Bone marrow (tissue), 2 donors: ENCODE measurements at places on chromosomes 7 and 10.
A peak's percentile ranks its signal among the peaks of the same experiment; 100 is the strongest.

- no peak for DNase-seq
These were observed 166.2 kb upstream of the INHBA start for GRCh38 chr7:41869091-41869490.

DNA sequence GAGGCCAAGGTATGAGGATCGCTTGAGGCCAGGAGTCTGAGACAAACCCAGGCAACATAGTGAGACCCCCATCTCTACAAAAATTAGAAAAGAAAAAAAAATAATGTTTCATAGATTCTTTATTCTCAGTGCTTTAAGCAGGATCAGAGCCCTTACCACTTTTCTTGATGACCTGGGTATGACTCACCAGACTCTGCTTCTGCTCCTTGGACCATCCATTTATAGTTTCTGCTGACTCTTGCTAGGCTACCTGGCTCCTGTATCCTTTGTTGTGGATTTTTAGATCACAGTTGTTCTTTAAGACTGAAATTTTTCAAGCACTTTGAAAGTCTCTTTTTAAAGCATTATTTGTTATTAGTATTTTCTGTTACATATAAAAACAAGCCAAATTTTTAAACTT is 411.1 kb downstream of the GFRA1 start:
- no peak for DNase-seq

DNA sequence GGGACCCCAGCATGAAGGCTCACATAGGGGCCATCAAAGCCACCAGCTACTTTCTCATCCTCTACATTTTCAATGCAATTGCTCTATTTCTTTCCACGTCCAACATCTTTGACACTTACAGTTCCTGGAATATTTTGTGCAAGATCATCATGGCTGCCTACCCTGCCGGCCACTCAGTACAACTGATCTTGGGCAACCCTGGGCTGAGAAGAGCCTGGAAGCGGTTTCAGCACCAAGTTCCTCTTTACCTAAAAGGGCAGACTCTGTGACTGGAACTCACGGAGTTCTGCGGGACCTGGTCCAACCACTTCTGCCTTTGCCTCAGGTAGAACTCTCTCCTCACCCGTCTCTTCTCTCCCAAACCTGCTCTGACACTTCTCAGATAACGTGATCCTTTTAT is 945 bp downstream of the TAS2R40 start:
- DNase-seq, result peak; percentile 25

- no peak for DNase-seq
These were observed 146.3 kb upstream of the NRG3 start for GRCh38 chr10:81728692-81729091.
